NCI-H187 treated with DMSO at 0.1 percent for 48 hours (cell line): ENCODE measurements at places on chromosomes 11 and 22.

DNA sequence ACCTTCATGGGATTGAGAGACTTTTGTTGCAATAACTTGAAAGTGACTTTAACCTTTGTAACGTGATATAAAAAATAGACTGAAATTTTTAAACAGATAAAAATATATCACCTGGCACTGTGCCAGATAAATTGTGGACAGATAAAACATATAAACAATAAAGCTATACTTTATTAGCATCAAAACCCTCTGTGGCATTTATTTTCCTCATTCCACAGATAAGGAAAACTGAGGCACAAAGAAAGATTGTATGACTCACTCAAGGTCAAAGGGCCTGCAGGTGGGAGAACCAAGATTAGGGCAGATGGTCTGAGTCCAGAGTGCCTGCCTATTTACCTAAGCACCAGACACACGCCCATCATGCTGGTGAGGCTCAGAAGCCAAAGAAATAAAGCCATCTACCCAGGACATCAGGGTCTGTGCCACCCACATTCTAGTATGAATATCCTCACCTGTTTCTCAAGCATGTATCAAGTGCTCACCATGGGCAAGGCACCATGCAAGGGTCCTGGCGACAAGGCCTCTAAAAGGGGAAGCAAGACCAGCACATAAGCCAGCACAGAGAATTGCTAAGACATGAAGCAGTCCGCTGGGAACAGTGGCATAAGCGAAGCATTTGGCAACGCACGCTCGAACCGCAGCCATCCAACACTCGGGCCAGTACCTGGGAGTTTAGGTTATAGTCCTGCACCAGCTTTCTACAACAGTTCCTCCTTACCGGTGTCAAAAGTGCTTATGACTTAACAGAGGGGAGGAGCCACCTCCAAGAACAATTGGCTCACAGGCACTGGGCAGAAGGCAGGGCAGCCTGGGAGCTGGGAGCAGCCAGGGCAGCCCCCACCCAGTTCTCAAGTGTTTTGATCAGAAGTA lies 17.6 kb downstream of the MYH9 start:
- DNase-seq, result peak; percentile 13

DNA sequence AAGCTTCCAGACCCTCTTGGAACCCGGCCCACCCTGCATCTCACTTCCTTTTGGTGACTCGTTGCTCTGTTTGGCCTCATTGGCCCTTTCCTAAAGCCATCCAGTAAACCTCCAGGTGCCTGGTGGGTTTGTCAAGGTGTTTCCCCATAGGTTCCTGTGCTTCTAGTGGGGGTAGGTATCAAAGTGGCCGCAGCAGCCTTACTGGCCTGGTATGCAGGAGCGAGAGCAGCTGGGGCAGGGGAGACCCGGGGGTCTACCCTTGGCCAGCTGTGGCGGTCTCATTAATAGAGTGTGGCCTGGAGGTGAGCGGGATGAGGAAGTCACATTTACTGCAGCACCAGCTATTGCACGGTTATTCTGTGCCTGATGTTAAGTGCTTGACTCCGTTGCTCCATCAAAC lies 4.1 kb downstream of the APOA4 start:
- no peak for DNase-seq

DNA sequence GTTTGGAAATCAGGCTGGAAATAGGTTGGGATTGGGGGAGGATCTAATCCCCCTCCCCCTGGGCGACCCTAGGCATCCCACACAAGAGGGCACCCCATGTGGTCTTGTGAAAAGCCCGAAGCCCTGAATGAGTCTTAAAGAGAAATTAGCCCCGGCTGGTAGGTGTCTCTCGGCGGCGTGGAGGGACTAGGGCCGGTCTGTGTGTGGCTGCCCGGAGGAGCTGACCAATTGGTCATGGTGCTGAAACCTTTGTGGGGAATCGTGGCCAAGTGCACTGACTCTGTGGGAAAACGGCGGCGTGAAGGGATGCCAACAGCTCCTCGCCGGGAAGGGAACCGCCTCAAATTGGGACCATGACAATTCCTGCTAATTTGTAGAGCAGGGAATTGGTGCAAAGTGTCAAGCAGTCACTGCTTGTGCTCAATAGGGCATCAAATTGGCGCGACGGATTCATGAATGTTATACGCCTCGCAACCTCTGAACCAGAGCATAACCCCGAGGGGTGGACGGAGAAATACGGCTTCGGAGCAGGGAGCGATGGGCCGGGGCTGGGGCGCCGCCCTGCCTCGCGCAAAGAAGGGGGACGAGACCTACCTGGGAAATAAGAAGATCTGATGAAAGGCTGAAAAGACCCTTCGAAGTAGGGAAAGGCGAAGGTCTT lies 1.5 kb downstream of the DBX1 start:
- DNase-seq, result no peak

DNA sequence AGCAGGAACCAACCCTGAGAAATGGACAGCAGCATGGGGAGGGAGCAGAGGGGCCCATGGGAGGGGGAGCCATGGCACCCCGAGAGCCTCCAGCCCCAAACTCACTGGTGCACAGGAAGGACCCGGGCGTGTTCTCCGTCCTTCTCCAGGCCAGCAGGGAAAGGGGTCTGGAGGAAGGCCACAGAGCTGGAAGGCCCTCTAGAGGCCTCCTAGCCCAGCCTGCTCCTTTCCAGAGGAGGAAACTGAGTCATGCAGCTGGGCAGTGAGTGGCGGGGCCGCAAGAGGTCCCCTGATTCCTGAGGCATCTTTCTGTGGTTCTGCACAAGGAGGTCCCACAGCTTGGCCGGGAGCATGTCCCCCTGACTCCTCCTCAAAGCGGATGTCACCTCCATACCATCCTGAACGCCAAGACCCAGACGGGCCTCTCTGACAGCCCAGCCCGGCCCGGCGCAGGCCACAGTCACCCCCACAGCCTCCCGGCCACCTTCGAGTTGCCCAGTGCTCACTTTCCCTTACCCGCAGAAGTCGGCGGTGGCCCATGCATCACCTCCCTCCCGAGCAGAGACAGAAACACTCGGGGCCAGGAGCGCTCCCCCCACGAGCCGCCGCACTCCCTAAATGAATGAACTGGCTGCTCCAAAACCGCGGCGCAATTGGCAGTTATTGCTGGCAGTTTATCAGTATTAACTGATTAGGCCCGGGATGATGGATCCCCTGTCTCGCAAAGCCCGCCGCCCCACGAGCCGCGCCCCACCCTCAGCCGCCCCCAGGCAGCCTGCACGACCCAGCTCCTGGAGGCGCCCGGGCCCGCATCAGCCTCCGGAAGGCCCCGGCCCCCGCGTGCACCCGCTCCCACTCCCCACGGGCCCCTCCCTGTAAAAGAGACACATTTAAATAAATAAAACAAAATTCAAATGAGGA lies 272.5 kb downstream of the BUD13 start:
- DNase-seq, result no peak

DNA sequence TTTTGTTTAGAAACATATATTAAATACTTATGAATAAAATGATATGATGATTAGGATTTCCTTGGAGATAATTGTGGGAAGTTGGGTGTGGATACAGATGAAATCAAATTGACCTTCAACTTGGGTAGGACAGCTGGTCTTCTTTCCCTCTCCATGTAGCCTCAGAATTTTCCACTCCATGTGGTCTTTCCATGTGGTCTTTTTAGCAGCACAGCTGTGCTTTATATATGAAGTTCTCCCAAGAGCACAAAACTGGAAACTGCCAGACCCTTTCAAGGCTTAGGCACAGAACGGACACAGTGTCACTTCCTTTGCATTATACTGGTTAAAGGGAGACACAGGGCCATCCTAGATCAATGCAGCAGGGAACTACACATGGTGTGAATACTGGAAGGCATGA lies 28.6 kb downstream of the FAM76B start:
- DNase-seq, result no peak

- no peak for DNase-seq
Measured at GRCh38 chr11:74687237-74688023, 43.8 kb downstream of the CHRDL2 start.

- no peak for DNase-seq
Measured at GRCh38 chr11:11211186-11211585, 141.9 kb downstream of the CSNK2A3 start.

GRCh38 chr22:21633481-21633880 lies 921 bp downstream of the CCDC116 start:
- DNase-seq, result no peak

DNA sequence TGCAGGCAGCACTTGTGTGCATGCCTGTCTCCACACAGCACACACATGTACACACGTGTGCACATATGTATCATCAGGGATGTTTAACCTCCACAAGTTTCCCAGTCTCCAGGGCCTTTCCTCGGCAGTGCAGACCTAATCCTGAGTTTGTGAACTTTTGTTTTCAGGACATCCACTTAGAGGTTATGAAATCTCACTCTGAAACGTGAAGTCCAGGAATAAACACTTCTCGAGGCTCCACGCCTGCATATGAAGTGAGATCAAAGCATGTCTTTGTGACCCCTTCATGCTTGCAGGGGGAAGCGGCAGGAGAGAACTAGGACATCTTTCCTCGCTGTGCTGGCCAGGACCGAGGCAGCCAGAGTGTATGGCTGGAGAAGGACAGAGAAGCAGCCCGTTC lies 3.1 kb downstream of the SHISAL1 start:
- no peak for DNase-seq

GRCh38 chr11:10405865-10406592 lies 49.0 kb upstream of the AMPD3 start:
- DNase-seq, result peak; percentile 69

DNA sequence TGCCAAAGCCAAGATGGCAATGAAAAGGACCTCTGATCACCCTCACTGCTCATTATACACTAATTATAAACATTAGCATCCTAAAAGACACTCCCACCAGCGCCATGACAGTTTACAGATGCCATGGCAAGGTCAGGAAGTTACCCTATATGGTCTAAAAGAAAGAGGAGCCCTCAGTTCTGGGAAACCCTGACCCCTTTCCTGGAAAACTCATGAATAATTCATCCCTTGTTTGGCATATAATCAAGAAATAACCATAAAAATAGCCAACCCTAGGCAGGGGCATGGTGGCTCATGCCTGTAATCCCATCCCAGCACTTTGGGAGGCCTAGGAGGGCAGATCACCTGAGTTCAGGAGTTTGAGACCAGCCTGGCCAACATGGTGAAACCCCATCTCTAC lies 12.7 kb upstream of the CAPN5 start:
- DNase-seq, result no peak

- no peak for DNase-seq
Measured at GRCh38 chr11:113531083-113531482, 55.9 kb upstream of the DRD2 start.

GRCh38 chr22:44231233-44231632 lies 50.5 kb downstream of the PARVG start:
- no peak for DNase-seq

DNA sequence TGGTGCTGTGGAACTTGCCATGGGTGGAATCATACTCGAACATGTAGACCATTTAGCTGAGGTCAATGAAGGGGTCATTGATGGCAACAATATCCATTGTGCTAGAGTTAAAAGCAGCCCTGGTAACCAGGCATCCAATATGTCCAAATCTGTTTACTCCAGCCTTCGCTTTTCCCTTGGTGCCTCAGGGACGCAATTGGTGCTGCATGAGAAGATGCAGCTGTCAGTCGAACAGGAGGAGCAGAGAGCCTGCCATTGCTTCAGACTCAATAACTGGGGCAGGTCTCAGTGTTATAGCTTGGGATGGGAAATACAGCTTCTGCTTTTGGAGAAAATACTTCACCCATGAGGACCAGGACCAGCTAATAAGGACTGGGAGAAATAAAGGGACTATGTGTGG lies 5.0 kb upstream of the MCHR1 start:
- DNase-seq, result no peak

DNA sequence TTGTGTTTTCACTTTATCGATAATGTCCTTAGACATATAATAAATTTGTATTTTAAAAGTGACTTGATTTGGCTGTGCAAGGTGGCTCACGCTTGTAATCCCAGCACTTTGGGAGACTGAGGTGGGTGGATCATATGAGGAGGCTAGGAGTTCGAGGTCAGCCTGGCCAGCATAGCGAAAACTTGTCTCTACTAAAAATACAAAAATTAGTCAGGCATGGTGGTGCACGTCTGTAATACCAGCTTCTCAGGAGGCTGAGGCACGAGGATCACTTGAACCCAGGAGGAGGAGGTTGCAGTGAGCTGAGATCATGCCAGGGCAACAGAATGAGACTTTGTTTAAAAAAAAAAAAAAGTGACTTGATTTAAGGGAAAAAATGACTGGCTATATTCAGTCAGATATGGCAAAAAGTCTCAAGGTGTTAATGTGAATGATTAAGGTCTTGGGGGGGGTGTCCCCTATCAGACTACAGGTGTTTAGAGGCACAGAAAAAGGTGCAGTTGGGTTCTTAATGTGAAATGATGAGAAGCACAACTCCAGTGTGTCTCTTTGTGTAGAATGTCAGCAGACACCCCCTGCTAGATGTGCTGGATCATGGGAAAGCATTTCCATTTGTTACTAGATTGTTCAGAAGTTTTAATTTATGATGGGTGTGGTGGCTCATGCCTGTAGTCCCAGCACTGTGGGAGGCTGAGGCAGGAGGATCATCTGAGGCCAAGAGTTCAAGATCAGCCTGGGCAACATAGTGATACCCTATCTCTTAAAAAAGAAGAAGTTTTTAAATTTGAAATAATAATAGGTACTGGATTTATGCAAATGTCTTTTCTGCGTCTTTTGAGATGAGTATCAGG lies 17.0 kb downstream of the NEAT1 start:
- DNase-seq, result no peak

GRCh38 chr11:131802440-131803115 lies 432.2 kb downstream of the NTM start:
- no peak for DNase-seq

- DNase-seq, result no peak
Measured at GRCh38 chr11:78251083-78251775, 62.5 kb downstream of the USP35 start.

- DNase-seq, result no peak
Measured at GRCh38 chr22:43543522-43544288, 131.9 kb downstream of the MPPED1 start.

DNA sequence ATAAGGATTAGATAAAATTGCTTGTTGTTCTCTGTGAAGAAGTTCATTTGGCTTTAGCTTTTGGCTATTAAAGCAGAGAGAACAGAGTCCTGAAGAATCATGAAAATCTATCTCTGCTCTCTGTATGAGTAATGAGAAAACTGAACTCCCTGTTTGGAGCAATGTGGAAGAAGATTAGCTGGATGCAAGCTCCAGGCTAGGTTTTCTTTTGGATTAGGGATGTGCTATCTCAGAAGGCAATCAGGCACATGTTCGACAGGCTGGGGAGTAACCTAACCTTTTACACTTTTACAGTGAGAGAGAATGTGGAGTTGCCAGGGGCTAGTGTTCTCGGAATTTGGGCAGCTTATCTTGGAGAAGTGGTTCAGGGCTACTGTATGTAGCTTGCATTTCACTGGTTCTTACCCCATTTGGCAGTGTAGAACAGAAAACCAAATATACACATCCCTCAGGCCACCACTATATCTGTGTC lies 8.5 kb upstream of the SLN start:
- no peak for DNase-seq
